ENCODE measurements at places on chromosomes 7 and 10. TPM values are rescaled to one million over a fixed set of nuclear protein-coding genes. Genes with fewer than 3 reads are reported as not detected.
A peak's percentile ranks its signal among the peaks of the same experiment; 100 is the strongest.

Gene CDHR1
- 39.6 TPM for total RNA-seq

DNA sequence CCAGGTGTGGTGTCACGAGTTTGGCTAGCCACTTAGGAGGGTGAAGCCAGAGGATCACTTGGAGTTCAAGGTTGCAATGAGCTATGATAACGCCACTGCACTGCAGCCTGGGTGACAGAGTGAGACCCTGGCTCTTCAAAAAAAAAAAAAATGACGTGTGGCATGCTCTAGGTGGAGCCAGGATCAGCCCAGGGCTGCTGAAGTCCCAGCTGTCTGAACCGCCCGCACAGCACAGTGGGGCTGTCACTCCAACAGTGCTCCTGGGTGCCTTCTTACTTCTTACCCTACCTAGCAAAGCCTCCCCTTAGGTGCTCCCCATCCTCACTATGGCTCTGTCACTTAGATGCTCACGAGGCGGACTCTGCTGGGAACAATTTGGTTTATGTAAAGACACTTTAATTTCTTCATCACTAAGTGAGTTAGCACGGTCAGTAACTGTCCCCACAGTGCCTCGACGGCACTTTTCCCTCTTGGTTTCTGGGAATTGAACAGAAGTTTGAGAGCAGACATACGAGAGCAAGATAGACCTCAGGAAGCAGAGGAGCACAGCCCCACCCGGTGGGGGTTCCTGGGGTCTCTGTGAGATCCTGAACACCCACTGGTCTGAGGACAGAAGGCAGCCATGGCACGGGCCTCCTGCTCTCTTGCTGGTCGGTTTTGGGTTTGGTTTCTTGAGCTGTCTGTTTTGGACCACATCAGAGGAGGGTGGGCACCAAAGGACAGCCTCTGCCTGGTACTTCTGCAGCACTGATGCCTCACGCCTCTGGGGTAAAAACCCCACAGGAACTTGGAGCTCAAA, 66.2 kb upstream of the BTBD16 start:
- DNase-seq: no peak

Gene SPOCK2
- total RNA-seq: 3.1 TPM

DNA sequence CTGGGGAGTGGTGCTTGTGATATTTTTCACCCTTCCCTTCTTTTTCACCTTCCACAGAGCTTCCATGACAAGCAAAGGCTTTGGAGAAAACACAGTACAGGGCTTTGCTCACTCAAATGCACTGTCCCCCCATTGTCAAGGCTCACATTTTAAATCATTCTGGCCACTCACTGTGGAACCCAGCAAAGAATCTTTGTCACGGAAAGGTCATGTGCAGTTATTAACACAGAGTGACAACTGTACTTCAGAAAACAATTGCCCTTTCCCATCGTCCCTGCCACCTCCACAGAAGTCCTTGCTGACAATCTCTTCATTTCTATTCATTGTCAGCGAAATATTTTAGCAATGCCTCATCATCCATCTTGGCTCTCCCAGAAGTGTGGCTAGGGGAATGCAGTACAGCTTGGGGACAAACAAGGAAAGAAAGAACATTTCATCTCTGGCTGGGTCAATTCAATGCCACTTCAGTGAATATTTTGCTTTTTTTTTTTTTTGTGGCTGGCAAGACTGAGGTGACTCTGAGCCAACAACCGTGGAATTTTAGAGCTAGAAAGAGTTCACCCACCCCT, 851.0 kb downstream of the KCNMA1 start:
- no peak for DNase-seq

- no peak for DNase-seq
Observed at GRCh38 chr10:86804805-86805204, 48.4 kb downstream of the BMPR1A start.

DNA sequence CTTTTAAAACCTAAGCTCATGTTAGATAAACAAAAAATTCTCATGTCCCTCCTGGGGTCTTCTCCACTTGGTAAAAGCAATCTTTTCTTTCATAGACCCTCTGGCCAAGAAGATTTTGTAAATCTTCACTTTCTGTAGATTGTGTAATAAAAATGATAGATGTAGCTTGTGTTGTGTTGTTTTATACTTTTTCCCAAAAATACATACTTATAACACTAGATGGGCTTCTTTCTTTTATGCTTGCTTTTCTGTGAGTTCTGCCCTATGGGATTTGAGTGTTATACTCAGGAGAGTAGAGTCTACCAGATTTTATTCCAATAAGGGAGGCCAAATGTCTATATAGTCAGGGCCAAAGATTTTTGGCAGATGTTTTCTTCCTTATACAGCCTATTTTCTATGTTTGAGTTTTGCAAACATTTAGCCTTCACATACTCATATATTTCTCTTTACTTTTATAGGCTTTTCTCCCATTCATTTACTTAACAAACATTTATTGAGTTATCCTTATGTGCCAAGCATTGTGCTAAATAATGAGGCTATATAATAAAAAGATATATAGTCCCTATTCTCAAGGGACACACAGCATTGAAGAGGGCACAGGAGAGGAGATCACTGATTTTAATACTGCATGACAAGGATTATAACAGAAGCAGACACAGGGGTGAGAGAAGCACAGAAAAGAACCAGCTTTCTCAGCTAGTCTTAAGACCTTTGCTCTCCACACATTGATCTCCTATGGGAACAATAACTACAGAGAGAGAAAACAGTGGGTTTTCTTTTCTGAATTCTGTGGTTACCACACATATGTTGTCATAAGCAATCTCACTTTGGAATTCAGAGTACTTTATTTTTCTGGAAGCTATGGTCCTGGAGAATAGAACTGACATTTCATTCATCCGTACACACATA, 58.0 kb upstream of the PNLIP start:
- no peak for DNase-seq

Gene CTAGE4
- 9.5 TPM for total RNA-seq

GRCh38 chr10:50679149-50679548, 55.4 kb upstream of the SGMS1 start:
- DNase-seq: no peak

DNA sequence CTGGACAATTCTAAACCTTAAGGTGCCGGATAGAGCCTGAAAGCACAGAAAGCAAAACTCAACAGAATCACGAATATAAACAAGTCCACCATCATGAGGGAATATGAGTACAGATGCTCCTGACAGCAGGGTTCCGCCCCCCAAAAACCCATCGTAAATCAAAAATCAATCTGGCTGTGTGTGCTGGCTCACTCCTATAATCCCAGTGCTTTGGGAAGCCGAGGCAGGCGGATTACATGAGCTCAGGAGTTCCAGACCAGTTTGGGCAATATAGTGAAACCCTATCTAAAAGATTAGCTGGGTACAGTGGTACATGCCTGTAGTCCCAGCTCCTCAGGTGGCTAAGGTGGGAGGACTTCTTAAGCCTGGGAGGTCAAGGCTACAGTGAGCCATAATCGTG, 12.2 kb downstream of the BUD31 start:
- DNase-seq: no peak

- peak; percentile 7 for DNase-seq
Observed at GRCh38 chr7:108328174-108328651, 128.0 kb downstream of the NRCAM start.

DNA sequence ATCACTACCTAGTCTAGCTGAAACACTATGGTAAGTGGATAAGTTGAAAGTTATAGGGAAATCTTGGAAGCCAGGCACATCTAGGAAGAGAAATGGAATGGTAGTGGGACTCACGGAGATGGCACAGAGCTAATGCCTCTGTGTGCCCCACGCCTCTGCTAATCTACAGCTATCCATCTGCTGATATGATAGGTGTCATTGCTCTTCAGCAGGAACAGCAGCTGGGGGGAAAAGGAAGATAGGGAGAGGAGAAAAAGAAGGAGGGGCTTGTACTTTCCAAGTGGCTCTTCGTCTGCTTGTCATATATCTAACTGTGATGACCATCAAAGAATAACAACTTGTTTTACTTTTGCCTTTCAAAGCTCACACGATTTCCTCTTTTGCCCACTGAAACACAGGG, 1199.1 kb upstream of the SORCS1 start:
- no peak for DNase-seq

DNA sequence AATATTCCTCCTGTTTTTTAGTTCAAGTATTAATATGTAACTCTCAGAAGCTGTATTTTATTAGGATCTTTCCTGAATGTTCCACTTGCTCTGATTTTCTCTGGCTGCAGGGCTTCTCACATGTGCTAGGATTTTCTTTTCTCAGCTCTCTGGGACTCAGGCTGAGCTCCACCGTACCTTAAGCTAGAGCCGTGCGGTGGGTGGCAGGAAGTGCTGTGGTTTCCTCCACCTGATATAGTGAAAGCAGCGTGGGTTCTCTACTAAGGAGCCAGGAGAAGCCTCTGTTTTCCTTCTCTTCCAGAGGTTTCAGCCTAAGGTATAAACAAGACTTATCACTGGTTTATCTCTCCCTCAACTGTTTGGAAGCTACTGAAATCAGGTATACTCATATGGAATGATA, 433.6 kb downstream of the NRG3 start:
- DNase-seq: no peak

Gene MINDY4
- 4.7 TPM for total RNA-seq

Gene PNLIPRP1
- total RNA-seq: 0.75 TPM

Gene SFTPA1
- not detected for total RNA-seq

Gene ZNF716
- not detected for total RNA-seq

Gene GPR26
- total RNA-seq: not detected

DNA sequence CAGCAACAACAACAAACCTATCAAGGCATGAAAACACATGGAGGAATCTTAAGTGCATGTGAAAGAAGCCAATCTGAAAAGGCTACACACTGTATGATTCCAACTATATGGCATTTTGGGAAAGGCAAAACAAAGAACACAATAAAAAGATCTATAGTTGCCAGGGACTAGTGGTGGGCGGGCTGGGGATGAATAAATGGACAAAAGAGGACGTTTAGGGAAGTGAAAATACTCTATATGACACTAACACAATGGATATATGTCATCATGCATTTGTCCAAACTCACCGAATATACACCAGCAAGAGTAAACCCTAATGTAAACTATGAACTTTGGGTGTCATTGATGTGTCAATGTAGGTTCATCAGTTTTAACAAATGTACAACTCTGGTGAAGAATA, 89.1 kb downstream of the SEMA3E start:
- no peak for DNase-seq

Gene UROS
- total RNA-seq: 23.9 TPM

Gene SUGCT
- 10.1 TPM for total RNA-seq

DNA sequence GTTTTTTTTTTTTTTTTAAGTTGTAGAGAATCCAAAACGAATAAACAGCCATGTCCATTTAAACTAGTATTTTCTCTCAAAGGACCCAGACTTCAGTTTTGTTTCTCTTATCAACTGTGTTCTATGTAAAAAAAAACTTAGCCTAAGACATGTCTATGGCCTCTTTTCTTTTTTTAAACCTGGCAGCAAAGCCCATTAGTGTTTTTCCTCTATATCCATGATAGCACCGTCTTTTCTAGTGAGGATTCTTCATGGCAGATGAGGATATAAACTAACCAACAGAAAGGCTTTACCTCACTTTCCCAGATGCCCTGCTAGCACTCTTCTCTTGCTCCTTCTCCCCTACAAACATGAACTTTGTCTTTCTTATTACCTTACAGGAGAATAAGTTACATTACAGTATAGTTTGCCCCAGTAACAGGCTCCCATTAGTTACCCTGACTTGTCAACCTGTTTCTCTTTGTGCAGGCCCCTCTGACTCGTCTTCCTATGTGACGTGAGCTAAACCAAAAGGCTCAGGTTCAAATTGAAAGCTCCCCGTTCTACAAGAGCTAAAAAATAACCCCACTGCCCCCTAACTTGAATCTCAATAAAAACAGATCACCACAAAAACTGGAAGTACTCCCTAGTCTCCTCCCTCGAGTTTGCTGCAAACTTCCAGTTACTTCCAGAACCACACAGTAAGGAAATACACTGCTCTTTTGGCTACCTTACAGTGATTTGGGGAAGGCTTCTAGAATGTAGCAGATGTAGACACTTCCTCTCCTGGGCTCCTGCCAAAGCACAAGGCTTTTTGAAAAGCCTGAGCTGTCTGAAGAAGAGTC, 20.1 kb downstream of the P4HA1 start:
- DNase-seq: peak; percentile 61

DNA sequence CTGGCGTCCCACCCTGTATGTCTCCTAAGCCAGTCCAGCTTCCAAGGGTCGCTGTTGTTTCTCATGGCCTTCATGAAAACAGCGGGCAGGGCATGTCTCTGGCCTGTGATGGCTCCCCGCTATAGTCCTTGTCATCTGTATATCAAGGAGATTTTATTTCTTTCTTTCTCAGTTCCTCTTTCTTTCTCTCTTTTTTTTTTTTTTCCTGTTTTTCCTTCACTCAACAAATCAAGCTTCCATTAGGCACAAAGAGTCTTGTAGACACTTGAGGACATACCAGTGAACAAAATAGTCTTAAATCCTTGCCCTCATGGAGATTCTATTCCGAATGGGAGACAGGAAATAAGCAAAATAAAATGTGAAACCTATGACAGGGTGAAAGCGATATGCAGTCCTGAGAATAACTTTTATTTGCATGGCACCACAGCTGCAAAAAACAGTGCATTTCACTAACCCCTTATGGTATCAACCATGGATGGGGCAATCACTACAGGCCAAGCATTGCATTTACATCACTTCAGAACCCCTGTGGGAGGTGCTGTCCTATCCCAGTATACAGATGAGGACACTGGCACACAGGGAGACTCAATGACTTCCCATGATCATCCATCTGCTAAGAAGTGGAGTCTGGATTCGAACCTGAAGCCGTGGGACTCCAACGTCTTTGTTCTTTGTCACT, 50.7 kb downstream of the SYPL1 start:
- DNase-seq: no peak

Gene NRBF2
- 25.4 TPM for total RNA-seq

DNA sequence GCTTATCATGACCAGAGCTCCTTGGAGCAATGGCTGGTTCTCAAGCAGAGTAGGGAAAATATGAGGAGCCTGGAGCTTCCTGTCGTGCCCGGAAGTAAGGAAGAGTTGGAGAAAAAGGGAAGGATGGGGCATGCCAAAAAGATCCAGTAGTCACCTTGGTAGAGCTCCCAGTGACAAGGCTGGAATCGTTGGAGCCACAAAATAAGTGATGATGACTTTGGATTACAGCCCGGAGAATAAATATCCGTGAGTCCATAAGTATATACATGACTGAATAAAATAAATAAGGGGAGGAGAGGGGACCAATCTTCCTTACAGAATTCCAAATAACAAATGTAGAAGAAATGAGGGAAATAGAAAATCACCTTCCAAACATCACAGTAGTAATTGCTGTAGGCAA, 29.3 kb downstream of the LMTK2 start:
- no peak for DNase-seq

- DNase-seq: no peak
Observed at GRCh38 chr10:103660364-103661197, 167.1 kb downstream of the NEURL1 start.

Gene PRSS2
- not detected for total RNA-seq

DNA sequence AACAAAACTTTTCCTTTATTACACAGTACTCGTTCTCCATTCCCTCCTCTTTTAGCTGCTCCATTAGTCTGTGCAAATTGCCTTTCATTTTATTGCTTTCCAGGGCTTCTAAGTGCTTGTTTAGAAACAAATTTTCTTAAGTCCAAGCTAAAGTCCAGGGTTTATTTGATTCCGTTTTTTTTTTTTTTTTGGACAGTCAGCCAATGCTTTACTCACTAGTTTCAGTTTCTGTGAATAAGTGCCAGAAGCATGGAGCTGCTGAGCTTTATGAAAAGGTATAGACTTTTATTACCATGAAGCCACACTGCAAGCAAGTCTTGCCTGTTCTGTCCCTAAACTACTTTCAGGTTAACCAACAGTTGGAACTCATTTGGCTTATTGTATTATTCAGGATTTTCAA, 455.0 kb downstream of the GFRA1 start:
- DNase-seq: no peak

- no peak for DNase-seq
Observed at GRCh38 chr7:111086532-111086931, 4.4 kb upstream of the LRRN3 start.

- DNase-seq: no peak
Observed at GRCh38 chr7:151769188-151769821, 107.6 kb downstream of the PRKAG2 start.
